Central memory CD8-positive, alpha-beta T cell (primary cell): ENCODE measurements at places on chromosomes 2 and 18.

GRCh38 chr2:3944071-3944470, 240.7 kb downstream of the DCDC2C start:
- no peak overlapping the region for H3K27ac ChIP-seq
- H3K27me3 ChIP-seq: no peaks in the 10 kb centered on the region
- H3K4me1 ChIP-seq: no peaks in the 10 kb centered on the region
- peaks cover 3% of the 10 kb centered on the region for H3K36me3 ChIP-seq

- H3K4me1 ChIP-seq: peaks cover 63% of the 10 kb centered on the region
- peak overlapping the region; percentile 78 for H3K27ac ChIP-seq
- H3K4me3 ChIP-seq: peak overlapping the region; percentile 41
- DNase-seq: no peak
- no peaks in the 10 kb centered on the region for H3K27me3 ChIP-seq
- H3K36me3 ChIP-seq: peaks cover 7% of the 10 kb centered on the region
Observed at GRCh38 chr2:172434821-172435605, 7.6 kb downstream of the ITGA6 start.

DNA sequence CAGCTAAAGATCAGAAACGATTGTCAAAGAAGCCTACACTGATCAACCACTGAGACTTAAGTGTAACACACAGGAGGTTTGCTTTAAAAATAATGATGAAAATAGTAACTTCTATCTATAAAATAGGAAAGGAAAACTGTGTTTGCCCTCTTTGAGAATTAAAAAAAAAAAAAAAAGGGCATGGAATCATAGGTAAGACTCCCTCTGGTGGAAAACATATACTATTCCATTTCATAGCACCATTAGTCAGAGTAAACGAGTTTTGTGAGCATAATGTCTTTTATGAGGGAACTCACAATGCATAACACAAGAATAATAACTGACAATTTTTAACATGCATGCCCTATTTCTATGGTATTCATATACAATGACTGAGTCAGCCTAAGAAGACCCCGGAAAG, 36.3 kb downstream of the SLC35F5 start:
- no peak for DNase-seq
- peaks cover 20% of the 10 kb centered on the region for H3K36me3 ChIP-seq
- peaks cover 6% of the 10 kb centered on the region for H3K4me1 ChIP-seq
- no peak overlapping the region for H3K4me3 ChIP-seq
- no peaks in the 10 kb centered on the region for H3K27me3 ChIP-seq

GRCh38 chr2:222179592-222179991, 119.2 kb downstream of the PAX3 start:
- H3K27me3 ChIP-seq: peaks cover 10% of the 10 kb centered on the region
- H3K4me1 ChIP-seq: no peaks in the 10 kb centered on the region
- no peak overlapping the region for H3K27ac ChIP-seq
- no peaks in the 10 kb centered on the region for H3K36me3 ChIP-seq
- no peak for DNase-seq

DNA sequence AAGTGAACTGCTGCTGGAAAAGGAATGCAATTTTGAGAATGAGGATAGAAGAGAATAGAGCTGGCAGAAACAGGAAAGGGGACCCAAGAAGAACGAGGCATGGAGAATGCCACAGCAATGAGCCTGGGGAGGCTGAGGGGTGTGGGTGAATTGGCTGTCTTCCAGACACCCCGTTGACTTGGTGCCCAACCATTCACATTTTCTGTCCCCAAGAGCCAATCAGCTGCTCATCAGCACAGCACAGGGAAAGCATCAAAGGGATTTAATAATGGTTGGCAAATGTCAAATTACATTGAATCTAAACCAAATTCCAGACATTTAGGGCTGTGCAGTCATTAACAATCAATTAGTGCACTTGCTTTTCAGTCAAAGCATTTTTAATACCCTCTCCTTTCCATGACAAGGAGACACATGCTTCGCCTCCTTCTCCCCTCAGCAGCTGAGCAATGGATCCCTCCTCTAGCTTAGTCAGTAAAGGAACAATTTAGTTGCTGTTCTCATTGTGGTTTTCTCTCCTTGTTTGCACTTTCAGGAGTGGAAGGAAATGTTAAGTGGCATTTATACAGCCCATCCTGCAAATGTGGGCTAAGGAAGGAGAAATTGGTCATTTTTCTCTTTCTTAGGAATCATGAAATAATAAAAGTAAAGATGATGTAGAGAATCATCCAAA, 98.8 kb downstream of the KLF7 start:
- no peaks in the 10 kb centered on the region for H3K4me1 ChIP-seq
- H3K36me3 ChIP-seq: no peaks in the 10 kb centered on the region
- DNase-seq: no peak
- H3K27ac ChIP-seq: no peak overlapping the region

GRCh38 chr2:120239488-120240287, 13.0 kb upstream of the RALB start:
- no peaks in the 10 kb centered on the region for H3K4me1 ChIP-seq
- no peak for DNase-seq
- no peak overlapping the region for H3K4me3 ChIP-seq
- peaks cover 1% of the 10 kb centered on the region for H3K36me3 ChIP-seq
- H3K27me3 ChIP-seq: no peaks in the 10 kb centered on the region

- H3K27ac ChIP-seq: no peak overlapping the region
- no peak overlapping the region for H3K4me3 ChIP-seq
- no peaks in the 10 kb centered on the region for H3K27me3 ChIP-seq
- no peaks in the 10 kb centered on the region for H3K4me1 ChIP-seq
Observed at GRCh38 chr2:132438691-132439090, 22.1 kb downstream of the GPR39 start.

DNA sequence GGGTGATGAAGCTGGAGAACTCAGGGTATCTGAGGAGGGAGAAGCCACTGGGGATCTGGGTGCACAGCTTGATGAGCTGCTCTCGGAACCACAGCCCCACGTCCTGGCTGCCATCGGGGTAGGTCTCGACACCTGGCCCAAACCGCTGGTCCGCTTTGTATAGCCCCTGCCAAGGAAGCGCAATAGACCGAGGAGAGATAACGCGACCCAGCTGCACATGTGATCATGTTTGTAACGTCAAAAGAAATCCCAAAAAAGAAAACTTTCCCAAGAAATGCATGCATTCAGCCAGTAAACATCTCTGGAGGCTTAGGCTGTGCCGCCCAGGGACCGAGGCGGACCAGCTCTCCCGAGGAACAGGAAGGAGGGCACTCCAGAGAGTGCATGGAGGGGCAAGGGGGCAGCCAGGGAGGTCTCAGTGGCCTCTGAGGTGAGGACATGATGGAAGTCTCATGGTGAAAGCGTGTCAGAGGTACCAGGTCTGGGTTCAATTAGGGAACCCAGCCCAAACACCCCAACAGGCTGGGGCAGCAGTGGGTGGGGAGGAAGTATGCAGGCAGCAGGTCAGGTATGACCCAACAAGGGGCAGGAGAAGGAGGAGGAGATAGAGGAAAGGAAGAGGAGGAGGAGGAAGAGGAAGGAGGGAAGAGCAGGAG, 28.3 kb downstream of the ANKMY1 start:
- H3K4me1 ChIP-seq: peaks cover 12% of the 10 kb centered on the region
- H3K27me3 ChIP-seq: no peaks in the 10 kb centered on the region
- DNase-seq: peak; percentile 4
- H3K36me3 ChIP-seq: peaks cover 9% of the 10 kb centered on the region
- peak overlapping the region; percentile 49 for H3K27ac ChIP-seq

GRCh38 chr2:239778861-239779558, 246.1 kb downstream of the NDUFA10 start:
- H3K27me3 ChIP-seq: peaks cover 69% of the 10 kb centered on the region
- DNase-seq: no peak
- no peaks in the 10 kb centered on the region for H3K4me1 ChIP-seq
- no peak overlapping the region for H3K27ac ChIP-seq
- H3K36me3 ChIP-seq: no peaks in the 10 kb centered on the region

DNA sequence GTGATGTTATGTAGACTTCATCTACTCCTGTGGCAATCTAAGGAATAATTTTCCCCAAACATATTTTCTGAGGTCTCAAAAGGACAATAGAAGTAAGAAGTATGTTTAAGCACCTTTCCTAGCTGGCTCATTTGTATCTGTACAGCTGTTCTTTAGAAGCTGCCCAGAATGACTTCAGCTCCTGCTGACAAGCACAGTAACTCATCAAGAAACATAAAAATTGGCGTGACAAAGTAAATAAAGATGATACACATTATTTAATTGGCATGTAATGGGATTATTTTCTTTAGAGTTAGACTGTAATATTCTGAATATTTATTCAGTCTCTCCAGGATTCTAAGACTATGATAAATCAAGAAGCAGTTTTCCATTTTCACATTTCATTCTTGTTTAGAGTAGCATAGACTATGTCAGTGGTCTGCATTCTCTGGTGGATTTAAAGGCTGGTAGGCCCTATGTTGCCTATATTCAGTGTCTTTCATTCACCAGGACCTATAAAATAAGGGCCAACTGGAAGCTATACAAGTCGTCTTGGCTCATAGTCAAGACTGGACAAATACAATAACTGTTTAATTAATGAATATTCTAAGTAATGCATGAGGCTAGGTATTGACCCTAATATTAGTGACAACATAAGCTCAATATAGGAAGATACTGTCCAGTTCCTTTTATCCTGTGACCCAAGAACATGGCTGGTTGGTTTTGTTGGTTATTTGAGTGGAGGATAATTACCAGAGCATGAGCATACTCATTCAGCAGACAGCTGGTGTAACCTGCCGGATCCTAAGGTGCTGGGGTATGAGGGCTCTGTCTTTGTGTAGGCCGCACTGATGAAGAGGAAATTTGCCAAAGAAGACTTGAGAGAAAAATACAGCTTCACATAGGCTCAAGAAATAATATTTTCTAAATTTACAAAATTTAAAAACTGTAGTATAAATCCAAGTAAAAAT, 107.0 kb downstream of the PDE1A start:
- H3K36me3 ChIP-seq: no peaks in the 10 kb centered on the region
- H3K27me3 ChIP-seq: no peaks in the 10 kb centered on the region
- H3K27ac ChIP-seq: no peak overlapping the region
- no peak for DNase-seq
- H3K4me3 ChIP-seq: no peak overlapping the region

GRCh38 chr2:37295469-37296073, 29.1 kb downstream of the PRKD3 start:
- H3K27me3 ChIP-seq: no peaks in the 10 kb centered on the region
- H3K36me3 ChIP-seq: peaks cover 9% of the 10 kb centered on the region
- no peak for DNase-seq
- peaks cover 13% of the 10 kb centered on the region for H3K4me1 ChIP-seq

- no peak overlapping the region for H3K27ac ChIP-seq
- H3K27me3 ChIP-seq: no peaks in the 10 kb centered on the region
- no peak for DNase-seq
- peaks cover 12% of the 10 kb centered on the region for H3K4me1 ChIP-seq
- no peak overlapping the region for H3K4me3 ChIP-seq
- H3K36me3 ChIP-seq: peaks cover 6% of the 10 kb centered on the region
Observed at GRCh38 chr18:56884511-56884910, 233.4 kb downstream of the WDR7 start.

DNA sequence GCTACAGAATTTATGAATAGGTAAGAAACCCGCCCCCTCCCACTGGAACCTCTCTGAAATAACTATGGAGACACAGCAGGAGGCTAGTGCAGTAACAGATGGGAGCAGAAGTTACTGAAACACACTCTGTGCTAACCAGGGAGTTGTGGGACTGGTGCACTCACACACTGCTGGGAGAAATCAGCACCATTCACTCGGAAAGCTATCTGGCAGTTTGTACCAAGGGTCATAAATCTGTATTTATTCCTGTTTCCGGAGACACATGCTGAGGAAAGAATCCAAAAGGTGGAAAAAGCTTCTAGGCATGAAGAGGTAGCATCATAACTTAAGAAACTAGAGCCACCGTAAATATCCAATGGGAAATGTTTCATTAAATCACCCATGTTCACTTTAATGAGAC, 39.9 kb downstream of the TGFA start:
- H3K27me3 ChIP-seq: no peaks in the 10 kb centered on the region
- DNase-seq: no peak
- H3K4me3 ChIP-seq: no peak overlapping the region
- H3K4me1 ChIP-seq: peaks cover 14% of the 10 kb centered on the region

DNA sequence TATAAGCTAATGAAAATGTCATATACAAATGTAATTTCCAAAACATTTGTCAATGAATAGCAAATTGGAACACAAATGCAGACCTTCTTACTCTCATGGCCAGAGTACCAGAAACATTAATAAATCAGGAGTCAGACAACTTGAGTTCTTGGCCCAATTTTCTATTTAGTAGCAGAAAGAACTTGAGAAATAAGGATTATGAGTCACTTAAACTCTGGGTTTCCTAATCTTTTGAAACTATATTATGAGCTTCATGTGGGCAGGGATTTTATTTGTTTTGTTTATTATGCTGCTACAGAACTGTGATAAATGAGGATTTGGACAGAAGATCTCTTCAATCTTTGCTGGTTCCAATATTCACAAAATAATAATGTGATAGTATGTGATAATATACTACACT, 686.7 kb downstream of the NR4A2 start:
- no peak overlapping the region for H3K4me3 ChIP-seq
- no peaks in the 10 kb centered on the region for H3K4me1 ChIP-seq
- H3K27ac ChIP-seq: no peak overlapping the region
- no peak for DNase-seq

DNA sequence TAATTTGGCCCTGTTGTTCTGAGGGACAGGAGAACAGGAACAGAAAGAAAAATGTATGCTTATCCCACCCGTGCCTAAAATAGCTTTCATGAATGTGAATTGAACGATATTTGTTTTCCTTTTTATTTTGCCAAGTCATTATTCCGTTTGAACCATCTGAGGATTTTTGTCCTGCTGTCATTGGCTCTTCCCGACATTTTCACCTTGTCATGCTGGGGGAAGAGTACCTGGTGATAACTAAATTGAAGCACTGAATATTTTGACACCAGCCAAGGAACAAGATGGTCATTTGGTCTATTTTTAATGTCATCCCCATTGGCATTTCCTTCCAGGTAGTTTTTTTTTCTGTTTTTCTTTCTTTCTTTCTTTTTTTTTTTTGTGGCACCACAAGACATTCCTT, 204.1 kb downstream of the DCC start:
- H3K27me3 ChIP-seq: no peaks in the 10 kb centered on the region
- DNase-seq: no peak
- no peaks in the 10 kb centered on the region for H3K4me1 ChIP-seq
- no peak overlapping the region for H3K4me3 ChIP-seq

GRCh38 chr2:25298776-25299431, 42.8 kb downstream of the DNMT3A start:
- H3K27ac ChIP-seq: no peak overlapping the region
- H3K4me1 ChIP-seq: peaks cover 41% of the 10 kb centered on the region
- no peaks in the 10 kb centered on the region for H3K27me3 ChIP-seq
